Muscle of arm (tissue), 14 donors: ENCODE measurements at places on chromosomes 3 and 15. TPM values are rescaled to one million over a fixed set of nuclear protein-coding genes. Genes with fewer than 3 reads are reported as not detected.

Gene ZMYND10
- not detected for polyA plus RNA-seq

Gene CYP1A2
- 0.28 TPM for polyA plus RNA-seq

Gene ADAMTS17
- polyA plus RNA-seq = 4.1 TPM

Gene BUB1B
- 14.4 TPM for polyA plus RNA-seq

- no peak for DNase-seq
These were observed 125.0 kb upstream of the CGNL1 start for GRCh38 chr15:57251308-57251707.

DNA sequence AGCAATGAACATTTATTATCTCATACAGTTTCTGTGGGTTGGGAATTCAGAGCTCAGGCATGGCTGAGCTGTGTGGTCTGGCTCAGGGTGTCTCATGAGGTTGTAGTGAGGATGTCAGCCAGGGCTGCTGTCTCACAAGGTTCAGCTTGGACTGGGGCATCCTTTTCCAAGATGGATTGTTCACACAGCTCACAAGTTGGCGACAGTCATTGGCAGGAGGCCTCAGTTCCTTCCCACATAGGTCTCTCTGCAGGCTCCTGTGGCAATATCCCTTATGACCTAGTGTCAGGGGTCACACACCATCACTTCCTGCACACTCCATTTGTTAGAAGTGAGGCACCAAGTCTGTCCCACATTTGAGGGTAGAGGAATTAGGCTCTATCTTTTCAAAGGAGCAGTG lies 56.0 kb downstream of the RPLP1 start:
- DNase-seq = no peak

DNA sequence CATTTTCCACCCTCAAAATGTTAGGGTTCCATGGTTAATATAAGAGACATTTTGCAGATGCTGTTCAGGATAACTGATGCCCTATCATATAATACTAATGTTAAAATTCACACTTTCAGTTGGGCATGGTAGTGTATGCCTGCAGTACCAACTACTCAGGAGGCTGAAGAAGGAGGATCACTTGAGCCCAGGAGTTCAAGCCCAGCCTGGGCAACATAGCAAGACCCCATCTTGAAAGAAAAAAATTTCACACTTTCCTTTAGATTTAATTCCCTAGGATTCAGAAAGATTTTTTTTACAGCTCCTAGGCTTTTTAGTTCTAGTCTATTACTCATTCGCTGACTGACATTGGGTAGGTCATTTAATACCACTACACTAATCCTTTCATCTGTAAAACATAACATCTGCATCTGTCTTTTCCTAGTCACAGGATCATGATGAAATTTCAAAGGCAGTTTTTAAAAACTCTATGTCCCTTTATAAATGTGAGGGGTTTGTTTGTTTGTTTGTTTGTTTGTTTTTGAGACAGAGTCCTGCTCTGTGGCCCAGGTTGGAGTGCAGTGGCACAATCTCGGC lies 103.7 kb downstream of the MYO5A start:
- no peak for DNase-seq

DNA sequence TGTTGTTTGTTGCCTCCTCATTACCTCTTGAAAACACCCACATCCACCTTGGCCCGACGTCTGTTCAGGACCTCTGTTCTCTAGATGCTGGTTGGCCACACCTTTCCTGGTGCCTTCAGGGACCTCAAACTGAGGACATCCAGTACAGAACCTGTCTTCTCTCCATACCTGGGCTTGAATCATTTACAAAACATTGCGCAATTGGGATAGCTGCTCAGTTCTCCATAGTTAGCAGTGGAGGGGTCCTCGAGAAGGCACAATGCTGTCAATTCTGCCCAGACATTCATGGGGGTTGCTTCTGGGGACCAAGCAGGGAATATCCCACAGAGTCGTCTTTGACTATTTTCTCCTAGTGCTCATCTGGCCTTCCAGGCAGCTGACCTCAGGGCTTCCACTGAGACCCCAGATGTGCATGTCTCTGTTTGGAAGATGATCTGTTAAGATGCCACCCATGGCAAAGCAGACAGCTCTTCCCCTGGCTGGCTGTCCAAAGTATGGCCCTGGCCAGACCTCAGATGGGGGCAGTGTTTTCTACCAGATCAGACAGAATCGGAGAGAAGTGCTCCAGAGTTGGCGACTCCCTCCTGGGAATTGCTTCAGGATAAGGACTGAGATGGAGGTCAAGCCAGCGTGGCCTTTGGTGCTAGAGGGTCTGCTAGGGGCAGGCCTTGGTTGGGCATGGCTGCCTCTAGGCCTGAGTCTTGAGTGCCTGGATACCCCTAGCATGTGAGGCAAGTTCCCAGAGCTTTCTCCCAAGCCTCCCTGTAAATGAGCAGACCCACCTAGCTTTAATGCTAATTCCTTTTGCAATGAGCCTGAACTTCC lies 46.1 kb downstream of the CHCHD6 start:
- DNase-seq = no peak

DNA sequence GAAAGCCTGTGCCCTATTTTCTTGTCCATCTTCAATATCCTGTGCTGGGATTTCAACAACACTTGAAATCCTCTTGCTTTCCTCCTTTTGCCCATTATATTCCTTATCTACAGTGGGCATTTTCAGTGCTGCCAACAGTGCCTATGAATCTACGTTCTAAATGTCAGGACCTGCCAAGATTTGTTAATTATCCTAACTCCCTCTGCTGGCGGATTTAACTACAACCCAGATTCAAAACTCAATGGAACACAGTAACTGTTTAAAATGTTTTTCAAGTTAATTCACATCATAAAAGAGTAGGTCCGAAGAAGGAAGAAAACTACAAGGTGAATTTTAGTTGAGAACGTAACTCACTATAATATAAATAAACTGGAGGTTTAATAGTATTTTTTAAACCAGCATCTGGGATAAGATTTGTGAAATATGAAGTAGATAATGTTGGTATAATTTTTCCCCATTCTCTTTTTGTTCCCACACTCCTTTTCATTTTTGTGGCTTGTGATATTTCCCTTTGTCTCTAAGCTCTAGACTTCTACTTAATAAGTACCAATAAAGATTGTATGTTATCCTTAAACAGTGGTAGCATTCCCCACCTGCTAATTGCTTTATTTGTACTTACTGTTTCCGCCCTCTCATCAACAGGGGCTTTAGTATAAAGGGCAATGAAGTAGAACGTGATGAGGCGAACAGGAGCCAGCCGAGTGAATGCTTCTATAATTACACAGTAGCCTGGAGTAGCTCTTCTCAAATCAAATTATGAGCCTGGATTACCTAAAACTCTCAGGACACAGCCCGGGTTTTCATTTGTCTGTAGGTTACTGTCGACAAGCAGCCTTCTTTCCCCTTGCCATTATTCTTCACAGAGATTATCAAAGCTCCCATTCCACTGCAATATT lies 302.5 kb upstream of the ATP11B start:
- no peak for DNase-seq

GRCh38 chr3:117814975-117815374 lies 1105.4 kb downstream of the TUSC7 start:
- no peak for DNase-seq

DNA sequence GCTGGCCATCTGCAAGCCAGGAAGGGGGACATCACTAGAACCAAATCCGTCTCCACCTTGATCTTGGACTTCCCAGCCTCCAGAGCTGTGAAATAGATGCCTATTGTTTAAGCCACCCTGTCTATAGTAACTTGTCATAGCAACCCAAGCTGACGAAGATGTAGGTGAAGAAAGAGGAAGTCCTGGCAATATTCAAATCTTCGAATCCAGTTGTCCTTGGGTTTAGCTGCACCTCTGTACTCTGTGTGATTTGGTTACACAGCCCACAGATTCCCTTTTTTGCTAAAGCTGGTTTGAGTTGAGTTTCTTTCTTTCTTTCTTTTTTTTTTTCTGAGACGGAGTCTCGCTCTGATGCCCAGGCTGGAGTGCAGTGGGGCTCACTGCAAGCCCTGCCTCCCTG lies 68.0 kb upstream of the XCR1 start:
- no peak for DNase-seq

DNA sequence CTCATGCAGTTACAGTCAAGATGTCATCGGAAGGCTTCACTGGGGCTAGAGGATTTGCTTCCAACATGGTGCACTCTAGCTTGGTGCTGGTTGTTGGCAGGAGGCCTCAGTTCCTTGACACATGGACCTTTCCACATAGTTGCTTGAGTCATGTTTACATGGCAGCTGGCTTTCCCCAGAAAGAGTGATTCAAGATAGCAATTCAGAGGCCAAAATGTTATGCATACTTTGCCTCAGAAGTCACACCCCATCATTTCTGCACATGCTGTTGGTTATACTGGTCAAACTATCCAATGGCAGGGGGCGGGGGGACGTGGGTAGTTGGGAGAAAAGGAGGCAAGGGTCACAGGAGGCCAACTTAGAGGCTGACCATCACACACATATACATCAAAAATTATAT lies 58.7 kb downstream of the FOXB1 start:
- no peak for DNase-seq

GRCh38 chr15:78182336-78182700 lies 33.2 kb downstream of the IDH3A start:
- no peak for DNase-seq

- DNase-seq = no peak
These were observed 17.6 kb downstream of the ZDHHC3 start for GRCh38 chr3:44958386-44958785.

DNA sequence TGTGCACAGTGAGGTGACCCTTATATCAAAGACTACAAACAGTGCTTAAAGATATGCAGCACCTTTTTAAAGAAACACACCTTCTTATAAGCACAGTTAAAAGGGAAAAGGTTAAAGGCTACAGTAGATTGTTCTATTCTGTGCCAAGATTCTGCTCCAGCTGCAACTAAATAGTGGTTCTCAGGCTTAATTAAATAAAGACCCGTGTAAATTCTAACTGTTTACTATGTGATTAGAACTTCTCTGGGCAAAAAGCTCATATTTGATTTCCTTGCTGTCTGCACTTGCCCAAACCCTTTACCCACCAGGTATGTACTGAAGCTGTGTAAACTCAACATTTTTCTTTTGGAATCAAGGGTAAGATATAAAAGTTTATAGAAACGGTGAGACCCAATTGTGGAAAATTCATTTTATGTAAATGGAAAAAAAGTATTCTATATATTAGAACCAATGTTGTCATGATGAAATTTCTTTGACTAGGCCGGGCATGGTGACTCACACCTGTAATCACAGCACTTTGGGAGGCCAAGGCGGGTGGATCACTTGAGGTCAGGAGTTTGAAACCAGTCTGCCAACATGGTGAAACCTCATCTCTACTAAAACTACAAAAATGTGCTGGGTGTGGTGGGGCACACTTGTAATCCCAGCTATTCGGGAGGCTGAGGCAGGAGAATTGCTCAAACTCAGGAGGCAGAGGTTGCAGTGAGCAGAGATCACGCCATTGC lies 230.6 kb downstream of the MECOM start:
- no peak for DNase-seq

DNA sequence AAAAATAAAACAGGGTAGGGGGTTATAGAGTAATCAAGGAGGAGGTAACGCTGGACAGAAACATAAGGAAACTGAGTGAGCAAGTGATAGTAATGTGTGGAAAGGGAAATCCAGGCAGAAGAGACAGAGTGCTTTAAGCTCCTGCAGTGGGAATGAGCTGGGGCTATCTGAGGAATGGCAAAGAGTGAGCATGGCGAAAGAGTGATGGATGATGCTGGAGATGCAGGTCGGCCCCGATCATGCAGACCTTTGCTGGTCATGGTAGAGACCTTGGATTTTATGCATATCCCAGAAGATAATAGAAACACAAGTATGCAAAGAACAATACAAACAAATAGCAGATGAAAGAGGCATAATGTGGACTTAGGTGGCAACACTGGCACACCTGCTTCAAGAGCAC lies 26.0 kb upstream of the ACAP2 start:
- DNase-seq = no peak

GRCh38 chr3:46490338-46491084 lies 7.3 kb upstream of the RTP3 start:
- no peak for DNase-seq

- DNase-seq = no peak
These were observed 53.0 kb upstream of the GYG1 start for GRCh38 chr3:148938306-148938705.

DNA sequence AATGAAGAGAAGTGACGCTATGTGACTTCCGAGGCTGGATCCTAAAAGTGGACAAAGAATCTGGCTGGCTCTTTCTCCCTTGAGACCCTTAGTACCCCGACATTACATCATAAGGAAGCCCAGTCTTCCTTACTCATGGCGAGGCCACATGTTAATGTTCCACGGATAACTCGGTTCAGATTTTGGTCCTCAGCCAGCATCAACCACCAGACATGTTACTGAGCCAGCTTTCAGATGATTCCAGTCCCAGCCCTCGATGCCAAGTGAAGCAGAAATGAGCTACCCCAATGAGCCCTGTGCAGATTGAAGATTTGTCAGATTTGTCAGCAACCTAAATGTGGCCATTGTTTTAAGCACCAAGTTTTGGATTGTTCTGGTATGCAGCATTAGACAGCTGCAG lies 46.6 kb downstream of the SLCO2A1 start:
- DNase-seq = no peak

DNA sequence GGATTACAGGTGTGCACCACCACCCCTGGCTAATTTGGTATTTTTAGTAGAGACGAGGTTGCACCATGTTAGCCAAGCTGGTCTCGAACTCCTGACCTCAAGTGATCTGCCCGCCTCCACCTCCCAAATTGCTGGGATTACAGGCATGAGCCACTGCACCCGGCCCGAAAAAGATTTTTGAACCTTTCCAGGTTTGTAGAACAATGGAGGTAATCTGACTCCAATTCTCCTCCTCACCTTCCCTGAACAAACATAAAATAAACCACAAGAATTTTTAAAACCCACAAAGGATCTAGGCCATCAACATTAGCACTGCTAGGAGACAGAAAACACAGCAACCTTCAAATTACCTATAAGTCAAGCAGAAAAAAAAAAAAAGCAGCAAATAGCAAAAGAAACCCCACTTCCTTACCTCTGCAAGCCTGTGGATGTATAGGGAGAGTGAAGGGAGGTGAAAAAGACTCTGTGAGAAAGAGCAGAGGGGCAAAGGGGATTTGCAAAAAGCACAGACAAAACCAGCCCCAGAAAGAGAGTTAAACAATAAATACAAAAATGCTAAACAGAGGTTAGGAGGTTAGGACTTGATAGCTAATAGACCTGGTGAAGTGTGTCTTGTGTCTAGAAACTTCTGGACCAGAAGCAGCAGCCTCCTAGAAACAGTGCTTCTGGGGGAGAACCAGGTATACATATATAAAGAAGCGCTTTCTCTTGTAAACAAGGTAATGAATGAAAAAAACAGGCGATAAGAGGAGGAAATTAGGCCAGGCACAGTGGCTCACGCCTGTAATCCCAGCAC lies 32.1 kb downstream of the TFDP2 start:
- no peak for DNase-seq
